CD4-positive, alpha-beta T cell treated with Interleukin-1 beta for 1 hour (primary cell): ENCODE measurements at places on chromosomes 12 and 14.
A peak's percentile ranks its signal among the peaks of the same experiment; 100 is the strongest.

DNA sequence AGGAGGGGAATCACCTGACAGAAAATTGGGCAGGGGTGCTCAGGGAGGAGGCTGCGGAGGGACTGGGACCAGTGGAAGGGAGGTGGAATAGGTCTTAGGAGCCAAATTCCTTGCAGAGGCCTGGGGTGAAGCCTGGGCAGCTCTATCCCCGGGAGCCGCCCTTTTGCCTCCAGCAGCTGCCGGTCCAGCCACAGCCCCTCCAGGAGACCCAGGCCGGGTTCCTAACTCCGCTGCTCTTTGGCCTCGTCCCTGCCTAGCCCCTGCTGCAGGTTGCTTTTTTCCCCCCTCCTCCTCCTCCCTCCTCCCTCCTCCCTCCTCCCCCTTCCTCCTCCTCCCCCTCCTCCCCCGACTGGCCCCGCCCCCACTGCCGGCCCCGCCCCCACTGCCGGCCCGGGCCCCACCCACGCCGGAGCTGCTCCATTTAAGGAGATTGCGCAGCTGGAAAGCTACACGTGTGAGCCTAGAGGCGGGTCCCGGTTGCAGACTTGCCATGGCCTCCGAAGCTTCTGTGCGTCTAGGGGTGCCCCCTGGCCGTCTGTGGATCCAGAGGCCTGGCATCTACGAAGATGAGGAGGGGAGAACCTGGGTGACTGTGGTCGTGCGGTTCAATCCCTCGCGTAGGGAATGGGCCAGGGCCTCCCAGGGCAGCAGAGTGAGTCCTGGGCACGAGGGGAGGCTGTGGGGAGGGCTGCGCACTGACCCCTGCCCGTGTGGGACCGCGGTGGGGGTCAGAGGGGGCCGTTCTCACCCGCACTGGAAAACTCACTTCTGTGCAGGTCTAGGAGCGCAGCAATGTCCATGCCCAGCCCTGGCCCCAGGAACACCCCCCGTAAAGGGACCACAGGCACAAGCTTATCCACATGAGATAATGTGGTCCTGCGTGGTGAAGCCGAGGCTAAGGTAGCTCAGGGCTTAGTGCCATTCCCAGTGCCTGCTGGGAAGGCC, at the start of gene TCL1B:
TSS of gene TCL1B (plus strand) at position 449 of the 945 bp plus-strand sequence. CDS start at position 491, 42 bp downstream.
- no peak for DNase-seq

GRCh38 chr14:75542588-75543091, 20.4 kb downstream of the BATF start:
- peak; percentile 79 for DNase-seq

- no peak for DNase-seq
Observed at GRCh38 chr12:112096070-112096469, 12.5 kb downstream of the NAA25 start.

DNA sequence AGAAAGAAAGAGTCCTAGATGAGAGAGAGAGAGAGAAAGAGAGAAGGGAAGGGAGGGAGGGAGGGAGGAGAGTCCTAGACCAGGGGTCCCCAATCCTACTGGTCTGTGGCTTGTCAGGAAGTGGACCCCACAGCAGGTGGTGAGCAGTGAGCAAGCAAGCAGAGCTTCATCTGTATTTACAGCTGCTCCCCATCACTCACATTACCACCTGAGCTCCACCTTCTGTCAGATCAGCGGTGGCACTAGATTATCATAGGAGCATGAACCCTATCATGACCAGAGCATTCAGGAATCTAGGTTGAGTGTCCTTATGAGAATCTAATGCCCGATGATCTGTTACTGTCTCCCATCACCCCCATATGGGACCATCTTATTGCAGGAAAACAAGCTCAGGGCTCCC, 39.2 kb upstream of the AMN1 start:
- no peak for DNase-seq

DNA sequence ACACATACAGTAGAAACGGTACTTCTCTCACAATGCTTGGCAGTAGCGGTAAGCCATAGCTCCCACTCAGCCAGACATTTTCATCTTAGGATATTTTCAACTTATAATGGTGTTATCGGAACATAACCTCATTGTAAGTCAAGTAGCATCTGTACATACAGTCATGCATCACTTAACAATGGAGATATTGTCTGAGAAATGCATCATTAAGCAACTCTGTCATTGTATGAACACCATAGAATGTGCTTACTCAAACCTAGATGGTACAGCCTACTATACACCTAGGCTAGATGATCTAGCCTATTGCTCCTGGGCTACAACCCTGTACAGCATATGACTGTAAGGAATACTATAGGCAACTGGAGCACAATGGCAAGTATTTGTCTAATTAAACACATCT, 40.8 kb downstream of the RPS6KA5 start:
- no peak for DNase-seq

DNA sequence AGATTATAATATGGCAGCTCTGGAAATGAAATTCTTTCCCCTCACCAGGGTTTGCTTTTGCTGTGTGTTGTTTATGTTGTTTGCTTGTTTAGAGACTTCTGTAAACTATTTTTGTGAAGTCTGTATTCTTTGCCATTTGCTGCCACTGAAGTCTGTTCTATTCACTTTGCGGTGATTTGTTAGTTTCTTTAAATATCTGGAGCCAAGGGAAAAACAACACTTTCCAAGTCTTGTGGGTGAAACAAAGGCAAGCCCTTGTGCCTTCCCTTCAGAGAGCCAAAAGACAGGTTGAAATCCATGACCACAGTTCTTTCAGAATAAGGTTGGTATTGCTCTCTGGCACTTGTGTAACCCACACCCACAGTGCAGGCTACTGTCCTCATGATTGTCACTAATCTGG, 59.5 kb upstream of the RNU6-7 start:
- no peak for DNase-seq

DNA sequence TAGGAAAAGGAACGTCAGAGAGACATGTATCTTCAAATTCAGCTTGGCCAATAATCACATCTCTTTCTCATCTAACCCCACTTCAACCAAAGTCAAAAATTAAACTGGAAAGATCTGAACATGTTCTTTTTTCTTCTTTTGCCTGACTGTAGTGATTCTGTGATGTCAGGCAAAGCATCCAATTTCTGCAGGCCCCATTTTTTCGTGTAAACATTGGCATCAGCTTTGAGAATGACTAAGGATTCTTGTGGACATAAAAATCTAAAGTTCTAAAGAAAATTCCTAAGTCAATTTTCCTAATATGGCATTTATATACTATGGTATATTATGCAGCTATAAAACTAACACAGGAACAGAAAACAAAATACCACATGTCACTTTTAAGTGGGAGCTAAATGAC, 89.1 kb downstream of the STXBP6 start:
- no peak for DNase-seq

GRCh38 chr12:133227281-133227852, 8.3 kb downstream of the ANHX start:
- DNase-seq: no peak

- peak; percentile 87 for DNase-seq
Observed at GRCh38 chr12:124939421-124940142, 25.1 kb upstream of the UBC start.

- DNase-seq: no peak
Observed at GRCh38 chr12:25690996-25691864, 138.1 kb upstream of the LMNTD1 start.

GRCh38 chr12:31780096-31780495, 51.3 kb upstream of the AMN1 start:
- no peak for DNase-seq

DNA sequence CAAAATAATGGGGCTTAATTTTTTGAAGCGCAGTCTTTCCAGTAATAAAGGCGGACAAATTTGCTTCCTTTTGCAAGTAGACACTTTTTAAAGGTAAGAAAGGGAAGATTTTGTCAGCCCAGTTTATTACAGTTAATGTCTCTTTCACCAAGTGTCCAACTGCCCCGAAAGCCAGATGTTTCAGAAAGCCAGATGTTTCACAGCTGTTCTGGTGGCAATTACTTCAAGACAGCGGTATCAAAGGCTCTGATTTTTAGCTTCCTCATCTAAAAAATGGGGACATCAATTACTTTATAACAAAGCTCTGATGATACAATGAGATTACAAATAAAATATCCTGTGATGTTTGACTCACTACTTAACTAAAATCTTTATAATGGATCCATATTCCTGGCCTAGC, 1.0 kb downstream of the WBP11 start:
- DNase-seq: no peak

- DNase-seq: no peak
Observed at GRCh38 chr14:69582212-69582611, 7.5 kb upstream of the CCDC177 start.
